ENCODE measurements at places on chromosomes 1 and 21. TPM values are rescaled to one million over a fixed set of nuclear protein-coding genes. Genes with fewer than 3 reads are reported as not detected.

GRCh38 chr1:91730801-91731732, 154.9 kb downstream of the TGFBR3 start:
- DNase-seq = peak; percentile 63

- DNase-seq = no peak
Measured at GRCh38 chr1:81978945-81979344, 178.2 kb downstream of the ADGRL2 start.

GRCh38 chr1:51960262-51960661, 30.2 kb downstream of the RAB3B start:
- DNase-seq = no peak

- no peak for DNase-seq
Measured at GRCh38 chr1:15075817-15076216, 77.7 kb upstream of the TMEM51 start.

GRCh38 chr21:33266050-33266788, at the start of gene IL10RB:
Gene IL10RB (plus strand): TSS chr21:33266367. CDS start chr21:33266466, 99 bp downstream.
- peak; percentile 92 for DNase-seq

GRCh38 chr1:69613414-69613813, 45.7 kb downstream of the LRRC7 start:
- DNase-seq = no peak

DNA sequence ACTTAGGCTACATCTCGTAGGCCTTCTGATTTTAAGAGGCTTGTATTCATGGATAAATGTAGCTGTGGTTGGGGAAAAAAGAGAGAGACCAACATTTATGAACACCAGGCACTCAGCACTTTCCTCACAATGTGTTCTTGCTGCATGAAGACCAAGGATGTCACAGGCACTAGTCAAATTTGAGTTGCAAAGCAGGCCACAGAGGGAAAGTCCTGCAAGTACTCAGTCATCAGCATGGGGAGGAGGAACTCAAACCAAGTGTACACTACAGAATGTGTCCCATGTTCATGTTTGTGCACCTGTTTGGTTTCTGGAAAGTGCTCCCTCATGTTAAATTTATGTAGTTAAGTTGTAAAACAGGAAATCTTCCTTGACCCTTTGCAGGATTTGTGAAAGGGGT, 8.7 kb upstream of the MAP3K7CL start:
- no peak for DNase-seq

GRCh38 chr1:3359351-3359750, 95.1 kb upstream of the ARHGEF16 start:
- no peak for DNase-seq

DNA sequence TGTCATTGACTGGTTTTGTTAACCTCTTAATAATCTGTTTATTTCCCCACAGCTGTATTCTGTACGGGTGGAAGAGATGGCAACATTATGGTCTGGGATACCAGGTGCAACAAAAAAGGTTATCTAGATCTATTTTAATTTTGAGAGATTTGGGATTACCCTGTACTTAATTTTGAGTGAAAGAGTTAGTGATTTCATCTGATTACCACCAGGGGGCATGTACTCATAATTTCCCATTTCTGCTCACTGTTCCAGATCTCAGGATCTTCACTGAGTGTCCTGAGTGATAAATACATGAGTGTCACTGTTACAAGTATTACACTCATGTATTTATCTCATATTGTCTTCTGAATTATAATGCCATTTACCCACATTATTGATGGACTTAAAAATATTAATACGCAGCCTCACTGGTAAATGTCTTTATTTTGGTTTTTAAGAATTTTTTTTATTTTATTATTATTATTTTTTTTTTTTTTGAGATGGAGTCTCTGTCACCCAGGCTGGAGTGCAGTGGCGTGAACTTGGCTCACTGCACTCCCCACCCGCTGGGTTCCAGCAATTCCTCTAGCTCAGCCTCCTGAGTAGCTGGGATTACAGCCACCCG, 27.4 kb downstream of the DTL start:
- DNase-seq = peak; percentile 10

Gene KRTAP7-1
- not detected for polyA plus RNA-seq

Gene GBP4
- polyA plus RNA-seq = 5.3 TPM

Gene ATP1A1
- 133 TPM for polyA plus RNA-seq

Gene CRYAA
- not detected for polyA plus RNA-seq

Gene LCE2B
- polyA plus RNA-seq = not detected

Gene MRPL55
- polyA plus RNA-seq = 29.2 TPM
